Activated CD4-positive, alpha-beta T cell treated with anti-CD3 and anti-CD28 coated beads, Interleukin-2, amount 10 ng/mL, durations not matched to agents 7 days and 5 days (primary cell): ENCODE measurements at places on chromosomes 2 and 18. TPM values are rescaled to one million over a fixed set of nuclear protein-coding genes. Genes with fewer than 3 reads are reported as not detected.
A peak's percentile ranks its signal among the peaks of the same experiment; 100 is the strongest.

DNA sequence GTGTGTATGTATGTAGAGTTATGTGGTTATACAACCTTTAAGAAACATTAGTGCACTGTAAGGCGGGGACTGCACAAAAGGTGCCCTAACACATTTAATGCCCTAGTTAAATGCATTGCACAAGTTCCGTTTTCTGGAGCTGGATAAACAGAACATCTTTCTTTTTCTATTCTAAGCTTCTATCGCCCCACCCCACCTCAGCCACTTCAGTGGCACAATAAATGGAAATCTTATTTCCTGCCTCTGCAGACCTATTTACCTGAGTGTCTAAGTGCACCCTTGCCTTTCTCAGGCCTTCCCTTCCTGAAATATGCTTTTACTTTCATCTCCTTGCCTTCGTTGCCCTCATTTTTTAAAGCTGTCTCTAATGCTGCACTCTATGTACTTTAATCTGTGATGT is 123.5 kb downstream of the TANC1 start:
- no peaks in the 10 kb centered on the region for H3K27me3 ChIP-seq
- peak overlapping the region; percentile 72 for H3K27ac ChIP-seq
- peak overlapping the region; percentile 12 for H3K4me3 ChIP-seq
- H3K4me1 ChIP-seq, result peaks cover 52% of the 10 kb centered on the region
- peak; percentile 55 for DNase-seq

GRCh38 chr18:79503406-79503805 is 107.7 kb downstream of the NFATC1 start:
- peaks cover 23% of the 10 kb centered on the region for H3K36me3 ChIP-seq
- H3K27ac ChIP-seq, result no peak overlapping the region
- peaks cover 34% of the 10 kb centered on the region for H3K4me1 ChIP-seq

NT5DC4 gene
- not detected for total RNA-seq

CCDC150 gene
- total RNA-seq, result 15.8 TPM

- no peaks in the 10 kb centered on the region for H3K36me3 ChIP-seq
- H3K27me3 ChIP-seq, result no peaks in the 10 kb centered on the region
- DNase-seq, result no peak
- no peaks in the 10 kb centered on the region for H3K4me1 ChIP-seq
- no peak overlapping the region for H3K4me3 ChIP-seq
- H3K27ac ChIP-seq, result no peak overlapping the region
These were observed 411.7 kb upstream of the MYT1L start for GRCh38 chr2:2742726-2743125.

C1QL2 gene
- not detected for total RNA-seq

- H3K27ac ChIP-seq, result no peak overlapping the region
- H3K4me3 ChIP-seq, result no peak overlapping the region
- no peaks in the 10 kb centered on the region for H3K27me3 ChIP-seq
- no peaks in the 10 kb centered on the region for H3K36me3 ChIP-seq
These were observed 310.3 kb downstream of the GULP1 start for GRCh38 chr2:188601927-188602326.

DNA sequence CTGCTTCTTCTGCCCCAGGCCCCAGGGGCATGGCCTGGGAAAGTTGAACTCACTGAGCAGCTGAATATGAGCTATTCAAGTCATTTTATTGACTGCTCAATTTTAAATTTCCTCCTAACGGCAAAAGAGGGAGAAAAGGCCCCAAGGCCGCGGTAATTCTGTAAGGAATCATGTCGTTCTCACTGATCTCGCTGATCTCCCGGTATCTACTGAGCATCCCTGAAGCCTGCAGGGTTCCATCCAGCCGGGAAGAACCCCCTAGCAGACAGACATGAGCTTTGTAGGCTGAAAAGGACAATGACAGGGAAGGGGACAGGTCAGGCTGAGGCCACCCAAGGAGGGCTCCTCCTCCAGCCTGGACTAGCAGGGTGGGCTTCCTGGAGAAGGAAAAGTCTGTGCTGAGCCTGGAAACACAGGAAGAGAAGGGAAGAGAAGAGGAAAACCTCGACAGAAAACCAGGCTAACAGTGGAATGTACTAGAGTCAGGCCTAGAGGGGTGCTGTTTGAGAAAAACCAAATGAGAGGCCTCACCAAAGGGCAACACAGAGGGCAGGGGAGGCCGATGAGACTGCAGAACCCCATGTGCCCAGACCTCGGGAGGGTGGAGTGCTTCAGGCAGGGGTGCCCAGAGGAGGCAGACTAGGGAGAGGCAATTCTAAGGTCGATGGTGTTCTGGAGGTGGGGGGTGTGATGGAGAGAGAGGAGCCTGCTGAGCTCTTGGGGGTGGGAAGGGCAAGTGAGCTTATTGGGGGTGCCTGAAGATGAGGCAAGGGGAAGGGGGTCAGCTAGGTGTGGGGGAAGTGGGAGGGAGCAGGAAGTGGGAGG is 2.9 kb upstream of the NPPC start:
- H3K27ac ChIP-seq, result no peak overlapping the region
- H3K4me1 ChIP-seq, result peaks cover 10% of the 10 kb centered on the region
- H3K4me3 ChIP-seq, result no peak overlapping the region
- peaks cover 48% of the 10 kb centered on the region for H3K27me3 ChIP-seq

DNA sequence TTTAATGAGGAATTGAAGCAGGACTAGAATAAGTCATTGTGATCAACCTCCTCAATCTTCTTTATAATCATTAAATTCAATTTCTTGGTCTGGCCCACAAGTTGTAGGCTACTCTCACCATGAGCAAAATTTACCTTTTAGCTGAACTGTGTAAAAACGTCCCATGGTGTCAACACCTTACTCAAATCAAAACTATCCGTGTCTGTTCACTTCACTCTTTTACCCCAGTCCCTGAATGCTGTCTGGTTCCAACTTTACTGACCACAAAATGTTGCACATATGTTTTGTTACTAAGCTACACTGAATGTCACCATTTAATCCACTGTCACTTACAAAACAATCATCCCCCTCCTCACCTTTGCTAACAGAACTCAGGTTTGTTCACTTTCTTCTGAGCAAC is 951.6 kb upstream of the SLC39A10 start:
- DNase-seq, result no peak
- no peak overlapping the region for H3K4me3 ChIP-seq

STARD6 gene
- not detected for total RNA-seq

GRCh38 chr18:44536046-44536445 is 144.6 kb upstream of the SETBP1 start:
- H3K27me3 ChIP-seq, result no peaks in the 10 kb centered on the region
- H3K4me1 ChIP-seq, result no peaks in the 10 kb centered on the region
- no peaks in the 10 kb centered on the region for H3K36me3 ChIP-seq
- H3K4me3 ChIP-seq, result no peak overlapping the region
- no peak overlapping the region for H3K27ac ChIP-seq

DNA sequence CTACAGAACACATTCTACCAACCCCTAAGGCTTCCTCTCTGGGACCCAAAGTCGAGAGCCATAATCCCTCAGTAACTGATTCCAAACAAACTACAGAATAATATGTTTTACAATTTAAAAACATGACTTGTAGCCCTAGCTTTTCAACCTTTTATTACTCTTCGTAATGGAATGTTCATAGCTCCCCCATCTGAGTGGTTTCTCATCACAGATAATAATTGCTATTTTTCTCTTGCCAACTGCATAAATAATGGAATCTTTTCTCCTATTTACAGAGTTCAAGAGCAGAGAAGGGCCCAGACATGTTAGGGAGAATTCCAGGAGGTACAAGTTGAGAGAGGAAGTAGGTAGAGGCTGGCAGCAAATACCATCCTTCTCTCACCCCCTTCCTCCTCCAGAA is 59.9 kb upstream of the CERS6 start:
- no peaks in the 10 kb centered on the region for H3K36me3 ChIP-seq
- peaks cover 8% of the 10 kb centered on the region for H3K27me3 ChIP-seq
- H3K27ac ChIP-seq, result no peak overlapping the region
- H3K4me3 ChIP-seq, result no peak overlapping the region

- no peak overlapping the region for H3K4me3 ChIP-seq
- H3K4me1 ChIP-seq, result no peaks in the 10 kb centered on the region
- no peak overlapping the region for H3K27ac ChIP-seq
- DNase-seq, result no peak
- H3K27me3 ChIP-seq, result no peaks in the 10 kb centered on the region
These were observed 14.7 kb downstream of the LINC00305 start for GRCh38 chr18:64134044-64134747.

- no peak for DNase-seq
- H3K36me3 ChIP-seq, result no peaks in the 10 kb centered on the region
- H3K4me1 ChIP-seq, result peaks cover 5% of the 10 kb centered on the region
These were observed 68.3 kb downstream of the CRACDL start for GRCh38 chr2:98867539-98868309.

DNA sequence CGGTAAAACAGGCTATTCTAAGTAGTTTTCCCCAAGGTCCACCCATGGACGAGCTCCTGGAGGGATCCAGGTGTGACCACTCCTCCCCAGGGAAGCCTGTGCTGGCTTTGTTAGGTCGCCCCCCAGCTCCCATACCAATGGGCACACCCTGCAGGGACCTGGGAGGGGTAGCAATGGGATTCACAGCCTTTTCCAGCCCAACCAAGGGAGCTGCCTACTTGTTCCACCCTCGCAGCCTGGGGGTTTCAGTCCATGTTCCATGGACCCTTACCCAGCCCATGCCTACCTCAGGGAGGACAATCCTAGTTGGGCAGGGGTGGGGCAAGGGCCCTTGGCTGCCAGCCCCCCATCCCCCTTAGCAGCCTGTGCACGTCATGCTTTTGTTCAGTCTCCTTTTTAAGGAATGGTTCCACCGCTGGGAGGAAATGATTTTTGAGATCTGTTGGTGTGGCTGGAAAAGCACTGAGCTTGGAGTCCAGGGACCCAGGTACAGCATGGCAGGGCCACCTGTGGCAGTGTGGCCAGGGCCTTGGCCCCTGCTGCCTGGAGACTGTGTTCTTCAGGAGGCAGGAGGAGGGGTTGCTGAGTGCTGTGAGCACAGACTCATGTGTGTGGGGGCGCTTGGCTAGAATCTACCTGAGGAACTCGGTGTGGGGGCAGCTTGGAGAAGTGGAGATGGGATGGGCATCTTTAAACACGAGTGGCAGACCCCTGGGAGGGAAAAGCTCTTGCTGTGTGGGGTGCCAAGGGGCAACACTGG is 166.8 kb downstream of the TWIST2 start:
- no peak overlapping the region for H3K27ac ChIP-seq
- DNase-seq, result no peak
- no peaks in the 10 kb centered on the region for H3K4me1 ChIP-seq
- H3K27me3 ChIP-seq, result peaks cover under 1% of the 10 kb centered on the region

REG3G gene
- total RNA-seq, result not detected

GRCh38 chr2:159904127-159904958 is 106.3 kb upstream of the CD302 start:
- peak within 1 kb of the TSS; percentile 100 for H3K27ac ChIP-seq
- peak; percentile 82 for DNase-seq
- peaks cover 45% of the 10 kb centered on the region for H3K4me1 ChIP-seq
- no peaks in the 10 kb centered on the region for H3K27me3 ChIP-seq

- peaks cover 61% of the 10 kb centered on the region for H3K27me3 ChIP-seq
- peaks cover 33% of the 10 kb centered on the region for H3K4me1 ChIP-seq
- DNase-seq, result peak; percentile 49
- peak overlapping the region; percentile 80 for H3K4me3 ChIP-seq
These were observed 847 bp downstream of the SERPINE2 start for GRCh38 chr2:224038049-224038829.
